ENCODE measurements at places on chromosomes 6 and 20. TPM values are rescaled to one million over a fixed set of nuclear protein-coding genes. Genes with fewer than 3 reads are reported as not detected.

The PFDN4 gene
- total RNA-seq: 19.9 TPM

The WASF1 gene
- 3.6 TPM for total RNA-seq

The TSHZ2 gene
- total RNA-seq: 5.2 TPM

The BMP5 gene
- total RNA-seq: 14.4 TPM

DNA sequence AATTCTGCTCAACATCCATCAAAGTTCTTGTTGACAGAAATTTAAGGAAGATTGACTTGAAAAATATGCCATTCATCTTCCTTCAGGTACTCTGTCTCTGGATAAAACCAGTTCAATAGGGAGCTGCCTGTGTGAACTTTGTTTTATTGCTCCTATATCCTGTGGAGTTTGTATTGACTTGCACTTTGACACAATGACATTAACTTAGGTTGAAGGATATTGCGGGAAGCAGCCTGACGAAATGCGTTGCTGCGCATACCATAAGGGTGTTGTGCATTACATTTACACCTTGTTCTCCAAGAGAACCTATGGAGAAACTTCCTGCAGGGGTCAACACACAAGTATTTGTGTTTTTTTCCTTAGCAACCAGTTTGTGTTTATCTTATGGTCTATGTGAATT lies 185.4 kb upstream of the GRIK2 start:
- no peak overlapping the region for H3K27ac ChIP-seq
- no peak for DNase-seq
- H3K4me3 ChIP-seq: no peak overlapping the region
- H3K4me1 ChIP-seq: no peaks in the 10 kb centered on the region

- no peak for DNase-seq
- no peak overlapping the region for H3K4me3 ChIP-seq
- H3K27me3 ChIP-seq: peaks cover 12% of the 10 kb centered on the region
These were observed 4.4 kb upstream of the RBM24 start for GRCh38 chr6:17276766-17277165.

DNA sequence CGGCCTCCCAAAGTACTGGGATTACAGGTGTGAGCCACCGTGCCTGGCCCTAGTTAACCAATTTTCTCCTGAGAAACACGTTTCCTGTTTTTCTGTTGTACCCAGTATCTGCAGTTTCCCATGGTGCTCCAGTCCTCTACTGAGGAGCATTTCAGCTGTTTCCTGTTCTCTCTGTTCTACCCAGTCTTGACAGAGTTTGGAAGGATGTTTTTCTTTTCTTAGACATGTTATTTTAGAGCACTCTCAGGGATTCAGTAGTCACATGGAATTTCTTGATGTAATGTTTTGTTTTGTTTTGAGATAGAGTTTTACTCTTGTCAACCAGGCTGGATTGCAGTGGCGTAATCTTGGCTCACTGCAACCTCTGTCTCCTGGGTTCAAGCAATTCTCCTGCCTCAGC lies 129.8 kb upstream of the TIAM2 start:
- no peak overlapping the region for H3K27ac ChIP-seq
- no peaks in the 10 kb centered on the region for H3K27me3 ChIP-seq
- peaks cover 3% of the 10 kb centered on the region for H3K4me1 ChIP-seq
- no peak overlapping the region for H3K4me3 ChIP-seq

DNA sequence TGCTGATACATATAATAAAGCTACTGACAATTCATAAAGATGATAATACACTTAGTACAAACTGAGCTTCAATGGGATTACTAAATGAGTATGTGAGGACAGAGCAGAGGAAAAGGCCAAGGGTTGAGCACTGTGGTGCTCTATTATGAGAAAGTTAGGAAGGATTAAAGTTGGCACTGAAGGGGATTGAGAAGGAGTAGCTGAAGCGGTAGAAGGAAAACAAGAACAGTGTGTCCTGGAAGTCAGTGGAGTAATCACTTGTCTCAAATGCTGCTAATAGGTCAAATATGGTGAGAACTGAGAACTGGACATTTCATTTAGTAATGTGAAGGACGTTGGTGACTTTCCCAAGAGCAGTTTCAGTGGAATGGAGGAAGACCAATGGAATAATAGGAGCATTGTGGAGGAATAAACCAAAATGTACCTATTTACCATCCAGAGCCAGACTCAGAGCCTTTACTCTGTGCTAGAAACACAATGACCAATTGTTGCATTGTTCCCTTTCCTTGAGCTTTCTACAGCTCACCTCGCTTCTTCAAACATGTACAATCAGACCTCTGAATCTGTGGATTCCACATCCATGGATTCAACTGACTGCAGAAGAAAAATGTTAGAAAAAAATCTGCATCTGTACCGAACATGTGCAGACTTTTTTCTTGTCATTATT lies 255.9 kb downstream of the LAMA2 start:
- H3K4me3 ChIP-seq: no peak overlapping the region
- DNase-seq: no peak
- no peaks in the 10 kb centered on the region for H3K4me1 ChIP-seq
- no peak overlapping the region for H3K27ac ChIP-seq

DNA sequence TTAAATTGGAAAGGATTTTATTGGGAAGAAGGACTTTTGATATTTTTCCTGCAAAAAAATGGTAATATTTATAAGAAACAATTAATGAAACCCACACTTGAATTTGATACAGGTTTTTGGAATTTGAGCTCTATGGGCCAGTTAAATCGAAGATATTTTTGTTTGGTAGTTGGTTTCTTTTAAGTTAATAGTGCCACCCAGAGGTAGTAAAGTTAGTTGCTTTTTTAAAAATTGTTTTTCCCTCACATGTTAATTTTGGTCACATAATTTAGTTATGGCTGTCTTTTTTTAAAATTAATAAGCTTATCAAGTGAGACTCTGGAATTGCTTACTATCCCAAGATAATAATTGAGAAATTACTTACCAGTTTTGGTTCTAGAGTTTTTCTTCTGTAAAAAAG lies 7.1 kb downstream of the PRIM2 start:
- H3K27ac ChIP-seq: no peak overlapping the region
- H3K27me3 ChIP-seq: no peaks in the 10 kb centered on the region
- H3K4me1 ChIP-seq: no peaks in the 10 kb centered on the region
- DNase-seq: no peak
- peaks cover 55% of the 10 kb centered on the region for H3K36me3 ChIP-seq

- peaks cover 13% of the 10 kb centered on the region for H3K4me1 ChIP-seq
- no peak overlapping the region for H3K27ac ChIP-seq
- H3K36me3 ChIP-seq: no peaks in the 10 kb centered on the region
- H3K27me3 ChIP-seq: no peaks in the 10 kb centered on the region
- no peak for DNase-seq
These were observed 2.8 kb downstream of the C20orf203 start for GRCh38 chr20:32670773-32671455.

DNA sequence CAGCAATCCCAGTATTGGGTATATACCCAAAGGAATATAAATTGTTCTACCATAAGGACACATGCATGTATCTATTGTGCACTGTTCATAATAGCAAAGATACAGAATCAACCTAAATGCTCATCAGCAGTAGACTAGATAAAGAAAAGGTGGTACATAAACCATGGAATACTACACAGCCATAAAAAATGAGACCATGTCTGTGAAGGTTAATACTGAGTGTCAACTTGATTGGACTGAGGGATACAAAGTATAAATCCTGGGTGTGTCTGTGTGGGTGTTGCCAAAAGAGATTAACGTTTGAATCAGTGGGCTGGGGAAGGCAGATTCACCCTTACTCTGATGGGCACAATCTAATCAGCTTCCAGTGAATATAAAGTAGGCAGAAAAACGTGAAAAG lies 86.9 kb downstream of the MAN1A1 start:
- no peak overlapping the region for H3K4me3 ChIP-seq
- peaks cover 18% of the 10 kb centered on the region for H3K4me1 ChIP-seq
- DNase-seq: no peak
- H3K27me3 ChIP-seq: no peaks in the 10 kb centered on the region
